NCI-H524 (cell line): ENCODE measurements at places on chromosomes 12 and 14.
A peak's percentile ranks its signal among the peaks of the same experiment; 100 is the strongest.

DNA sequence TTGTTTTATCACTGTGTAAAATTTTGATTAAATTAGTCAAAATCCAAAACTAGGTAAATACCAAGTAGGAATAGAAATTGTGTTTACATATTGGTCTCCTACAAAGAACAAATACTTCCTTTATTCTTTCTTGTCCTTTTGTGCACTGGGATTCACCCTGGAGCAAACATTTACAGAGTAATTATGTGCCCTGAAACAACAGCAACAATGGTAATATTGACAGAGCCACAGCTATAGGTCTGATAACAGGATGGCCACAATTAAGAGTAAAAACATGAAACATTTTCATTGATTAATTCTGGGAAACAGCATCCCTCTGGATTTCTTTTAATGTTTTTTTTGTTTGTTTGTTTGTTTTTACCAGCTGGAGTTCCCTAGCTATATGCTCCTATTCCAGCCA, 61.2 kb downstream of the SLC38A6 start:
- DNase-seq = no peak

GRCh38 chr14:75514673-75515628, 7.3 kb upstream of the BATF start:
- no peak for DNase-seq

DNA sequence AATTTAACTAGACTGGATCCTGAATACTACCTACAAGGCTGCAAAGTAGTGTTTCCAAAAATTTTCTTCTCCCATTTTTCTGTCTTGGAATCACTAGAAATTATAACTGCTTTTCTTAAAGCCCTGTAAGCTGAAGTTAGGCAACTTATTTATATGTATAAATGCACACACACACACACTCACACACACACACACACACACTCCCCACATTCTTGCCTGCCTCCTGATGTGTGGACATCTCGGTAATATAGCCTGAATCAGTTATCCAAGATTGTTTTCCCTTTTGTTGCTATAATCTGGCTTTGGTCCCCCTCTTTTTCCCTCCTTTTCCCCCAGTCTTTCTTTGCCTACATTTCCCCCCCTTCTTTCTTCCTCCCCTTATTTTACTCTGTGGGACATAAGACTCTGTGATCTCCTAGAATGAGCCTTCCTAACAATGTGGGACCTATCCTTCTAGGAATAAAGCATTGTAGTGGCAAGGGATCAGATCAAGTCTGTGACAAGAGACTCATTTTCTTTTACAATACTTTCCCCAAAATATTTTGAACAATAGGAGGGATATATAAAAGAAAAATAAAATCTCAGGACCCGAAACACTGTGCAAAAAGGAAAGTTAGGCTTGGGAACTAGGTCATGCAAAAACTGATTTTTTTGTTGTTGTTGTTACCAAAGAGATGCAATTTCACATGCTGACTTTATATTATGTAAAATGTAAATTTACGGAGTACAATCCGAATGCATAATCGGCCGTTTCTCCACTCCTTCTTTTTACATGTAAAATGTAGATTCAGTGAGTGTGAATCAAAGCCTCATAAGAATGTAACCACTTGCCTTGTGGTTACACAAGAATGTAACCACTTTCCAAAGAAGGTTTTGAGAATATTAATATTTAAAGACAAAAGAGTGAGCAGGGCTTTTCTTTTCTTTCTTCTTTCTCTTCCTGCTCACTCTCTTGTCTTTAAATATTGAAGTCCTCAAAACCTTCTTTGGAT, 26.3 kb upstream of the CD69 start:
- DNase-seq = no peak

DNA sequence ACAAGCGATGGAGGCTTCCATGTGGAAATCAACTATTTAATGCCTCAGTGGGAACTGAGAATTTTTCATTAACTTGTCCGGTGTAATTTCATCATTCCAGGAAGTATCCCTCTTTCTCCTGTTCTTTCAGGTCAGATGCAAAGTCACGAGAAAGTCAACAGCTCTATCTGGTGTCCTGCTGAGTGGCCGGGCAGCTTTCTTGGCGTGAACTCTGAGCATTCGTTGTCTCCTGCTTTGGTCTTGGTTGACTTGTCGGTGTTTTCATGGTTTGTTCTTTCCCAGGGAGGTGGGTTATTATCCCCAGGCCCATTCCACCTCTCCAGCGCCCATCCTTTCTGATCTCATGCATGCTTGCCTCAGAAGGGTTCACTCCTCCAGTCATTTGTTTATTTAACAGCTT, 149.1 kb downstream of the GLT1D1 start:
- no peak for DNase-seq

DNA sequence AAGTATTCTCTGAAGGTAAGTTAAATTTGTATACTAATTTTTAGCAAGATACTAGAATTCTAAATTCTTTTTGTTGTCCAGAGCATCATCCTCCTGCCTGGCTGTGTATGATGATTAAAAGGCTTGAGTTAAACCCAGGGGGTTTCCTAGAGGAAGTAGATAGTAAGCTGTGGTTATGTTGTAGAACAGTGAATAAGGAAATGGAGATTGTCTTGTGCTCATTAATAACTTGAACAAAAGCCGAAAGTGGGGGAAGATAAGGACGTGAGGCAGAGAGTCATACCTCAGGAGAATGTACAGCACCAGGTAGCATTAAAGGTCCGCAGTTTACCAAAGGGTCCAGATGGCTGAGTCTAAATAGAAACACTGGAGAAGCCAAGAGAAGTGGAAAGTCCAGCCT, 42.0 kb downstream of the CKB start:
- no peak for DNase-seq

DNA sequence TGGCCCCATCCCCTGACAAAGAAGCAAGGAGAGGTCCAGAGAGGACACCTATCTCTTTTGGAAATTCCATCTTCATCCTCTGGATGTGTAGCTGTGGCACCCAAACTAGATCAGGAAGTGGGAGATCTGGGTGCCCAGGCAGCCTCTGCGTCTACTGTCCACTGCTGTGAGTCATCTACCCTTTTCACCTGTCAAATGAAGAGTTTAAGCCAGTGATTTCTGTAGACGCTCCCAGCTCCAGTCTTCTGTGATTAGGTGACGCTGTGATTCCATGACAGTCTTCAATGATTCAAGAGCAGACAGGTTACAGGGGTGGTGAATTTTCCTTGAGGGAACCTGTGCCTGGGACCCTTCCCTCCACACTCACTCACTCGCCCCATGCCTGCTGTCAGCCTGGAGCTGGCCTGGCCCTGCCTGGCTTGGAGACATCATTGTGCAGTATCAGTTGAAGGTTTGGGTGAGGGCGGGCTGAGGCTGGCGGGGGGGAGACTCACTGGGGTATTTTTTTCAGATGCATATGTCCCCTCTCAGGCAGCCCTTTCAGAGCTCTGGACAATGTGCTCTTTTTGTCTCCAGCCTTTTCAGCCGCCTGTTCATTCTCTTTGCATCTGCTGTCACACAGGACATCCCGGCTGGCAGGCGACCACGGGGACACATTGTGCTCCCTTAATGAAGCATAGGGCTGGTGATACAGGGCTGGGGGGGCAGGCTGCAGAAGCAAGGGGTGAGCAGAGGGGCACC, 56.8 kb upstream of the PARP11 start:
- DNase-seq = no peak

DNA sequence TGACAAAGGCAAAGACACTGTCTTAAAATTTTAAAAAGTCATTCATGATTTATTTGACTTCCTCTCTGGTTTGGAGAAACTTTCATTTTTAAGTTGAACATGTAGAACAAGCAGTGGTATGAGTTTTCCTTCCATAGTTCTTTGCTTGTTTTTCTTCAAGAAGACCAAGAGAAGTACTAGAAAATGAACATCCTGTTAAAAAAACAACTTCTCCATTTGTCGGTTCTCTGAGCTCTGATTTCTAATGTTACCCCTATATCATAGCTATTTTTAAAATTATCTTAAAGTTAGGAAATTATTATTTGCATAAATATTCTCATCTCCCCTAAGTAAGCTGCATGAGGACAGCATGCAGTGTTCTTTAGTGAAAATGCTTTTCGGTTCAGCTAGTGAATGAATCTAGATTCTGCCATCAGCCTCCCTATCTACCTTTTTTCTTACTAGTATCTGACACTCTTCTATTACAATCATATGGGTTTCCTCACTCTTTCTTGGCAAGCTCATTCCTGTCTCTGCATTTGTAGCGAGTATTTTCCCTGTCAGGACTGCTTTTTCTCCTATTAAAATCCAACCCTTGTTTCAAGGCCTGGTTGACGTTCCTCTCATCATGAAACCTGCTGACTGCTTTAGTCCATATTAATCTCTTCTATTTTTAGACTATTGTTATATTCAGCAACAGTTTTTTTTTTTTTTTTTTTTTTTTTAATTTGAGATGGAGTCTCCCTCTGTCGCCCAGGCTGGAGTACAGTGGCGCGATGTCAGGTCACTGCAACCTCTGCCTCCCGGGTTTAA, 15.8 kb downstream of the DIP2B start:
- no peak for DNase-seq

DNA sequence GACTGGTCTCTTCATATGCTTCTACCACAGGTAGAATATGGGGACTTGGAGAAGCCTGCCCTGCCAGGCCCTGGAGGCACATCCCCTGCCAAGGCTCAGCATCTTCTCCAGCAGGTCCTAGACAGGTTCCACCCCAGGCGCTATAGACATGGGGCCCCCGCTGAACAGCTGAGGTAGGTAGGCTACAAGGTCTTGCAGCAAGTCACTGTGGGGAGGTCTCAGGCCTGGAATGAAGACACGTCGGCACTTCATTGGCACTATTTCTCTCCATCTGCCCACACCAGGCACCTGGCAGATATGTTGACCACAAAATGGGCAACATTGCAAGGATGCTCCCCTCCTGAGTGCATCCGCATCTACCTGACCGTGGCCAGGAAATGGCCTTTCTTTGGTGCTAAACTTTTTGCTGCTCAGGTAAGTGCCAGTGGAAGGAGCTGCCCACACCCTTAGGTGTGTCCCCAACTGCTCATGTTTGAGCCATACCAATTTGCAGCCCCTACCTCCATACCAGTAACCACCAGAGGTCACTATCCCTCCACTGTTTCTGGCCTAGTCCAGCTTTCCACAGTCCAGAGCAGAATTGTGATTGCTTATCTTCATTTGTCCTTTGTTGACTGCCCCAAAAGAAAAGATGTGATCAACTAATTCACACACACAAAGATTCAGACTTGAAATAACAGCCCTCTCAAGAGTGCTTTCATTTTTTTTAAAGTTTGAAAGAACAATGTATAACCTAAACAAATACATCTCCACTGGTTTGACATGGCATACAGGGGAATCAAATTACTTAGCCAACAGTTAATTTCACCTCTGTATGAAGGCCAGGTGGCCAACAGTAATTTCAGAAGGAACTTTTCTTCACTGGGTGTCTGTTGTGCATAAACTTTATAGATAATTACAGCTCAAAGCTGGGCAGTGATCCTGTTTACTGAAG, 16.1 kb downstream of the PIGH start:
- peak; percentile 69 for DNase-seq

DNA sequence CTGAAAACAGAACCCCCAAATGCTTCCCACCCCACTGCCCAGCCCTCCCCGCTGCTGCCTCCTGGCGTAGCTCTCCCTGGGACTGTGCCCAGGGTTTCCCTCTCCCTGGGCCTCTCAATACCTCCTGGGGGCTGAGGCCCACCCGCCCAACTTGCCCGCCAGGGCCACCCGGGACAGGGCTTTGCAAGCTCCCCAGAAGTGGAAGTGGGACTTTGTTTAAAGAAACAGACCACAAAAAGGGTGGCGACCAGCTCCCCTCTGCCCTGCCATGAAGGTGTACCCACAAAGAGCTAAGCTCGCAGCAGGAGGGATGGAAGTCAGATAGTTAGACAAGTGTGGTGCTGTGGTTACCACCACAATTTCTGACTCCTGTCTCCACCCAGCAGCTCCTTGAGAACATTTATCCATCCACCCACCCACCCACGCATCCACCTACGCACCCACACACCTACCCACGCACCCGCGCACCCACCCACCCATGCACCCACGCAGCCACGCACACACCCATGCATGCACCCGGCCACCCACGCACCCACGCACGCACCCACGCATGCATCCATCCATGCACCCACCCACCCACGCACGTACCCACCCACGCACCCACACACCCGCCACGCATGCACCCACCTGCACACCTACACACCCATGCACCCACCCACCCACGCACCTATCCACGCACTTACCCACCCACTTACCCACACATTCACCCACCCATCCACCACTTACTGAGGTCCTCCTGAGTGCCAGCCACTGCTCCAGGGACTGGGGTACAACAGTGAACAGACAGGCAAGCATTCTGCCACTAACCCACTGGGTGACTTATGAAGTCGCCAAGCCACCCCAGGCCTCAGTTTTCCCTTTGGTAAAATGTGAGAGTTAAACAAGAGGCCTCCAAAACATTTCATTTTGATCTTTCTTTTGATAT, 127.3 kb downstream of the SCARB1 start:
- no peak for DNase-seq

DNA sequence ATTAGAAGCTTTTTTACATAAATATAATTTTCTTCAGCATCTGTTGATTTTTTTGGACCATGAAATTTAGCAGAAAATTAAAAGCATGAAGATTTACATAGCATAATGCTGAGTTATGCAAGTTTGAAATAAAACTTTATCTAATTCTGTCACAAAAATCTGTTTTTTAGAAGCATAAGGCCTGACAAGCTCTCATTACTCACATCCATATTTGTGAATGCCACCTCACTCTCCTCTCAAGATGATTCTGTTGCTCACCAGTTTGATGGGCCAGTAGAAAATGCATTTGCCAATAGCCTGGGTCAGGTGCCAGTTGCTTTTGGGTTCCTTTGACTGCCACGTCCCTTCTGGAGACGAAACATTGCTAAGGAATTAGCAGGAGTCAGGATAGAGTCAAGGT, 181.5 kb upstream of the ATP2B1 start:
- DNase-seq = no peak

DNA sequence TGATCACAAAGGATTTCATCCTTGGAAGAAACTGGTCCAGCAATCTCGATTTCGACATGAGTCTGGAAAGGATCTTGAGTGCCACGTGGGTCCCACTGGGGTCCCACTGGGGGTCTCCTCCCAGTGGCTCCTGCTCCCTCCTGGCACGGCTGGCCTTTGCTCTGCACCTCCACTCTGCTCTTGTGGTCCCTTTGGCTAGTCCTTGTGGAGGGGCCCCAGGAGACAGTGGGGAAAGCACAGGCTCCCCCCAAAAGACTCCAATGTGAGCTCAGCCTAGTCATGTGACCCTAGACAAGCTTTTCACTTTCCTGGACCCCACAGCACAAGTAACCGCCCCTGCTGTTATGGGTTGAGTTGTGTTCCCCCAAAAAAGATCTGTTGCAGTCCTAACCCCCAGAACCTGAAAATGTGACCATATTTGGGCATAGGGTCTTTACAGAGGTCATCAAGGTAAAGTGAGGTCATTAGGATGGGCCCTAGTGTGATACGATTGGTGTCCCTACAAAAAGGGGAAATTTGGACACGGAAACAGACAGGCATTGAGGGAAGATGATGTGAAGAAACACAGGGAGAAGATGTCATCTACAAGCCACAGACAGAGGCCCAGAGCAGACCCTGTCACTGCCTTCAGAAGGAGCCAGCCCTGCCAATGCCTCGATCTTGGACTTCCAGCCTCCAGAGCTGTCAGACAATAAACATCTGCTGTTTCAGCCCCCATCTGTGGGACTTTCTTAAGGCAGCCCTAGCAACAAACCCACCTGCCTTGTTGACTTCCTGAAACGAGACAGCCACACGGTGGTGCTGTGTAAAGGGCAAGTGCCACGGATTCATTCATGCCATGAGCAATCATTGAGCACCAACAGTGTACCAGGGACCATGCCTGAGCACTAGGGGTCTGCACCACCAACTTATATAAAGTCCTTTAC, 23.8 kb upstream of the PPP2R5C start:
- peak; percentile 30 for DNase-seq
